ENCODE measurements at places on chromosomes 12 and 14.

GRCh38 chr12:104181313-104181712 lies 34.3 kb upstream of the TXNRD1 start:
- DNase-seq, result no peak

GRCh38 chr14:104895207-104895785 lies 29.4 kb upstream of the PLD4 start:
- DNase-seq, result no peak

DNA sequence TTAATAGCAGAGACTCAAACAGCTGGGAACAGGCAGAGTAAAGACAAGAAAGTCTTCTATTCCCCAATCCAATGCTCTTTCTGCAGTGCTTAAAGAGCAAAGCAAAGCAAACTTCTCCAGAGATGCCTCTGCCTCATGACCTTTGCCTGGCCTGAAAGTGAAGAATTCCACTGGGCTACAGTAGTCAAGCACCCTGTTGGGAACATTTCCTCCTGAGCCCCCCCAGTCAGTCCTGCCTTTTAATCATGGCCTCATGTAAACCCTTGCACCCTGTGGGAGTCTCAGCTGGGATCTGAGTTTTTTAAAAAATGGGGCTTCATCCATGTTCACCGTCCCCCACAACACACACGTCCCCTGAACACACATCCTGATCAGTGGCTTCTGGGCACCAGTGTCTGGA lies 62.7 kb upstream of the TSPAN11 start:
- DNase-seq, result no peak

DNA sequence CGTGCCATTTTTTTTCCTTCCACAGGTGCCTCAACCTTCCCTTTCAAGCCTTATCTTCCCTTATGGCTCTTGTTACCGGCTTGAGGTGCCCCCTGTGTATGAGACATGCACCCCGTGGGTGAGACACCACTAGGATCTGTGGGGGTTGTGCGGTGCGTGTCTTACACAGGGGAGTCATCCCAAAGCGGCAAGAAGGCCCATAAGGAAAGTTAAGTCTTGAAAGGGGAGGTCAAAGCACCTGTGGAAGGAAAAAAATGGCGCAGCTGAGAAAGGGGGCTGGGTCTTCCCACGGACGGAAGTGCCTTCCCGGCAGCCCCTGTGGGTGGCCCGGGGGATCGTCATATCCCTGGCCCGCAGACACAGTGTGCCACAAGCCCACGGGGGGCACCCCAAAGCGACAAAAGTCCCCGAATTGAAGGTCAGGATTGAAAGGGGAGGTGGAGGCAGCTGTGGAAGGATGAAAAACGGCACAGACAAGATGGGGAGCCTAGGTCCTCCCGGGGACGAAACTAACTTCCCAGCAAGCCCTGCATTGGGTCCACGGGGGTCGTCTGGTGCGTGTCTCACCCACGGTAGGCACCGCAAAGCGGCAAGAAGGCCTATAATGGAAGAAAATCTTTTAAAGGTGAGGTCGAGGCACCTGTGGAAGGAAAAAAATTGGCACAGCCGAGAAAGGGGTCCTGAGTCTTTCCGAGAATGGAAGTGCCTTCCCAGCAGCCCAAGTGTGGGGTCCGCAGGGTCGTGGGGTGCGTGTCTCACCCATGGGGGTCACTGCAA lies 273.3 kb downstream of the ALG10 start:
- no peak for DNase-seq

- no peak for DNase-seq
Measured at GRCh38 chr14:45587142-45587541, 334.1 kb upstream of the MIS18BP1 start.

DNA sequence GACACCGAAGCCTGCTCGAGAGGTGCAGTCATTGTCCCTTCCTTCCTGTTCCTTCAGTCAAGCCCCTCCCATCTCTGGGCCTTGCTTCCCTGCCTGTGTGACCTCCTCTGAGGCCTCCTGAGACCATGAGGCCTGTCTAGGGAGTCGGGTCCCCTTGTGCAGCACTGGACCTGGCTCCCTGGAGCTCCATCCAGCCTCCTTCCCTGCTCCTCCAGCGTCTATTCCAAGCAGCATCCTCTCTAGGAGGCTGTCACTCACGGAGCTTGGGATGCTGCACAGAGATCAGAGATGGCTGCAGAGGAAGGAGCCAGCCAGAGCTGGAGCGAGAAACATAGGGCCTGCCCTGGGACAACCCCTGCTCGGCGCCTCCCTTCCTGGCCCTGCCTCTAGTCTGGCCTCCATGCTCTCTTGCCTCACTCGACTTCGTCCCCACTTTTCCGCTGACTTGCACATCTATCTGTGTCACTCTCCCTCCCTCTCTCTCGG lies 142.7 kb downstream of the BCL11B start:
- DNase-seq, result no peak
